ENCODE measurements at places on chromosomes 3 and 15. TPM values are rescaled to one million over a fixed set of nuclear protein-coding genes. Genes with fewer than 3 reads are reported as not detected.

The TM4SF4 gene
- total RNA-seq: 0.65 TPM

The RTP3 gene
- total RNA-seq: not detected

The GXYLT2 gene
- total RNA-seq: 17.6 TPM

The GP9 gene
- not detected for total RNA-seq

The BCL6 gene
- 26.0 TPM for total RNA-seq

The TMEM212 gene
- not detected for total RNA-seq

The SPCS1 gene
- total RNA-seq: 166 TPM

The PLSCR2 gene
- not detected for total RNA-seq

The P2RY12 gene
- not detected for total RNA-seq

The ZIC4 gene
- total RNA-seq: not detected

The P2RY13 gene
- total RNA-seq: not detected

The BFSP2 gene
- not detected for total RNA-seq

The DPPA4 gene
- not detected for total RNA-seq

The ETV5 gene
- total RNA-seq: 21.9 TPM

The PCOLCE2 gene
- 2.9 TPM for total RNA-seq

The CRYGS gene
- total RNA-seq: 0.98 TPM

Measured in mesangial cell (primary cell).